ENCODE measurements at places on chromosomes 5 and 9. TPM values are rescaled to one million over a fixed set of nuclear protein-coding genes. Genes with fewer than 3 reads are reported as not detected.
A peak's percentile ranks its signal among the peaks of the same experiment; 100 is the strongest.

- no peak for DNase-seq
Measured at GRCh38 chr5:133334796-133335639, 277.3 kb downstream of the FSTL4 start.

DNA sequence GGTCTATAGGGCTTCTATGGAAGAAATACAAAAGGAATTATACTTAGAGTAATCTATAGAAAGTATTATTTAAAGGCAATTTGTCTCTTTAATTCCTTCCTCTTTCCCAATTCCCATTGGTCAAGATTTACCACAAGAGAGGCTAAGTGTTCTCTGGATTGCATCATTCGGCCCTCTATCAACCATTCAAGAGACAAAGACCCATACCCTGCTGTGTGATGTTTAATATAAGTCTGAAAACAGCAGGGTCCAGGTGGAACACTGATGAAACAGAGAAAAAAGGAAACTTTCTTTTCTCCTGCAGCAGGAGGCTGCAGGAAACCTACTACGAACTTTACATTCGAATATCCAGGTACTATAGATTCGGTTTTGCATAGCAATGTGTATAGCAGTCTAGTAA is 323.4 kb downstream of the CHSY3 start:
- DNase-seq: no peak

DNA sequence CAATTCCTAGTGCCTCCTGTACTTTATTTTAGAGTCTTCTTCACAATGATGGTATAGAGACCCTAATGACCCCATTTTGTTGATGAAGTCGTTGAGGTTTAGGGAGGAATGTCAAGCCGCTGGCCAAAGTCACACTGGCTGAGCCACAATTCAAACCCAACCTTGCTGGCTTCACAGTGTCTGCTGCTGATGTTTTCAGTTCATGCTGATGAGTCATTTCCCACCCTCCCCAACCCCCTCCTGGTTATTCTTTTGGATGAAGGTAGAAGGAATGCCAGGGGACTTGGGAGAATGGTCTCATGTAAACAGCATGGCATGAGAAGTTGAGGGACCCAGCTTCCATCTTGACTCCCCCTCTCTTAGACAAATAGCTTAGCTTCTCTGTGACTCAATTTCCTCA is 68.6 kb downstream of the TMEM252 start:
- no peak for DNase-seq

- DNase-seq: no peak
Measured at GRCh38 chr5:101080462-101081240, 177.6 kb upstream of the ST8SIA4 start.

DNA sequence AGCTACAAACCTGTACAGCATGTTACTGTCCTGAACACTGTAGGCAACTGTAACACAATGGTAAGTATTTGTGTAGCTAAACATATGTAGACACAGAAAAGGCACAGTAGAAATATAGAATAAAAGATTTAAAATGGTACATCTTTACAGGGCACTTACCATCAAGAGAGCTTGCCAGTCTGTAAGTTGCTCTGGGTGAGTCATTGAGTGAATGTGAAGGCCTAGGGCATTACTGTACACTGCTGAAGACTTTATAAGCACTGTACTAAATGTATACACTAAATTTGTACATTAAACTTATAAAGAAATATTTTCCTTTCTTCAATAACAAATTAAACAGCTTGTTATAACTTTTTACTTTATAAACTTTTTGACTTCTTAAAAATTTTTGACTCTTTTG is 20.5 kb downstream of the ADRB2 start:
- DNase-seq: no peak

DNA sequence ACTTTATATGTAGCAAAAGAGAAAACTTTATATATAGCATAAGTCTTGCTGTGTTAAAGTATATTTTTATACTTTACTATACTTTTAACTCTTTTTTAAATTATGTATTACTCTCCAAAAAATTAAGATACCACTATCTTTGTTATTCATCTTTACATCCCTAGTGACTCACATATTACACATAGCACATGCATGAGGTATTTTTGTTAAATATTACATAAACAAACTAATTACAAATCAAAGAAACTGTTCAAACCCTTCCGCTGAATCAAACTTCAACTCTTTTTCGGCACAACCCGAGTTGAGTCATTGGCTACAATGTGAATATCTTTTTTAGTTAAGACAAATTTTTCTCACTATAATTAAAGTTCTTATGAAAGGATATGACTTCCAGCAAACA is 32.1 kb downstream of the NADK2 start:
- no peak for DNase-seq

GRCh38 chr5:65721720-65722574 is at the start of the genes NLN and SGTB:
TSS of gene NLN (plus strand) at chr5:65722205. CDS start at chr5:65722374, 169 bp downstream.
TSS of gene SGTB (minus strand) at chr5:65722109. CDS start at chr5:65720807, 1,302 bp downstream.
- peak; percentile 85 for DNase-seq

GRCh38 chr9:110923601-110924000 is 114.7 kb downstream of the LPAR1 start:
- DNase-seq: no peak

GRCh38 chr9:76905791-76906646 is at the start of gene PRUNE2:
TSS of gene PRUNE2 (minus strand) at chr9:76906114. CDS start at chr9:76905963, 151 bp downstream.
- peak; percentile 86 for DNase-seq

- DNase-seq: no peak
Measured at GRCh38 chr5:143086908-143087637, 316.4 kb downstream of the NR3C1 start.

GRCh38 chr9:130336885-130337284 is 71.3 kb downstream of the HMCN2 start:
- peak; percentile 34 for DNase-seq

DNA sequence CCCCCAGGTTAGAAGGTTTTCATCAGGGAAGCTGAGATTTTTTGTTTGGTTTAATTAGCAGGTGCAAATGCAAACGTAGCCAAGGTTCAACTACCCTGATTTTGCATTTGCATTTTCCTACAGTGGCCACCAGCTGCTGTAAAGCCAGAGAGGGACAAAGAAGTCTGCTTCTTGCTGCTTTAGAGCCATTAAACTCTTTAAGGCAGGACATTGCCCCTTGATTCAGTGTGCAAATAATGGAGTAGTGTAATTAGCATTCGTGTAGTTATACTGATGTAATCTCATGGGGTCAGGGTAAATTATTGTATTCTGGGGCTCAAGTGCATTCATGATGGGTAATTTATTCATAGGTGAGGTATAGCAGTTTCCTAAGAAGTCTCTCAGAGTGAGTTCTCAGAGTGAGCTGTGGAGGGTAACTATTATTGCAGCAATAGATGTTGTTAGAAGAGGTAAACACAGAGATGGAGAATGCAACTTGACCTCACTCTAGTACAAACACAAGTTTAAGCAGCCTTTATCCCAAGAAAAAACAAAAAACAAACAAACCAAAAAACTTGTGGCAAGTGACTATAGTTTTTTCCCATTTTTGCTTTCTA is 526.5 kb downstream of the KIF4B start:
- no peak for DNase-seq

- DNase-seq: peak; percentile 10
Measured at GRCh38 chr5:115168829-115169486, 750 bp downstream of the TRIM36 start.

SLC34A3 gene
- 7.4 TPM for polyA plus RNA-seq

STK32A gene
- 23.9 TPM for polyA plus RNA-seq

FAM169A gene
- polyA plus RNA-seq: 24.3 TPM

CHSY3 gene
- 5.0 TPM for polyA plus RNA-seq

BICD2 gene
- 29.3 TPM for polyA plus RNA-seq

NUTM2F gene
- polyA plus RNA-seq: not detected

CLIC3 gene
- polyA plus RNA-seq: not detected

CMBL gene
- 39.6 TPM for polyA plus RNA-seq

ZNF879 gene
- polyA plus RNA-seq: 7.7 TPM

OTULINL gene
- polyA plus RNA-seq: 10.9 TPM

PTGES gene
- polyA plus RNA-seq: 4.3 TPM

Data from left kidney (tissue), 8 donors.